ENCODE measurements at places on chromosomes 11 and 22.

- DNase-seq, result peak; percentile 60
Measured at GRCh38 chr11:122723576-122723975, 68.1 kb downstream of the UBASH3B start.

GRCh38 chr11:36033082-36033751 is 89.4 kb downstream of the LDLRAD3 start:
- no peak for DNase-seq

- DNase-seq, result no peak
Measured at GRCh38 chr11:115111066-115111465, 393.1 kb downstream of the CADM1 start.

- DNase-seq, result no peak
Measured at GRCh38 chr11:109914038-109914437, 179.2 kb upstream of the ZC3H12C start.

GRCh38 chr11:64331569-64332371 is 8.2 kb upstream of the CCDC88B start:
- peak; percentile 95 for DNase-seq

DNA sequence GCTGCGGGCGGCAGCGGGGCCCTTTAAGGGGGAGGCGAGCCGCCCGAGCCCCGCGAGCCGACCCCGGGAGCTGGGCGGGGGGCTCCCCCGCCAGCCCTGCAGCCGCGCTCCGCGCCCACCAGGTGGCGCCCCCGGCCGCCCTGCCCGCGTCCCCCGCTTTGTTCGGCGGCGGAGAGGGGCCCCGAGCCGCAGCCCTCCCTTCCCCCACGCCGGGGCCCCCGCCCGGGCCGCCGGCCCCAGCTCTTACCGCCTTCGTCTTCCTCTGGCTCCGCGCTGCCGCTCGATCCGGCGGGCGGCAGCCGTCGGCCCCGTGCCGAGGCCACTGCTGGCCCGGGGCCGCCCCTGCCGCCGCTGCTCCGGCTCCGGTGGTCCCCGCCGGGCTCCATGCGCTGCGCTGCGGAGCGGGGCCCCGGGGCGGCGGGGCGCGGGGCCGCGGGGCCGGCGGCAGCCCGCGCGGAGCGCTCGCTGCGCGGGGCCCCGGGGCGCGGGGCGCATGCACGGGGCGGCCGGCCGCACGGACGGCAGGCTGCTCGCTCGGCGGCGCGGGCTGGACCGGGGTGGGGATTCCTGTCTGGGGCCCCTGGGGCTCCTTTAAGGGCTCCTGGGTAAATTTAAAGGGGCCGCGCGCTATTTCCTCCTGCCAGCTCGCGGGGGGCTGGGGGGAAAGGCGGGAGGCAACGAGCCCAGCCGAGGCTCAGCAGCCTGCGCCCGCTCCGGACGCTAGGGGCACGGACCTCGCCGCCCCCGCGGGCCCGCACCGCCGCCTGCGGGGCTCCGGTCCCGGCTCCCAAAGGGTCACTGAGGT is at the start of gene ZFTA:
TSS of gene ZFTA (minus strand) at position 539 of the 805 bp plus-strand sequence. CDS start at position 386, 153 bp downstream.
- peak; percentile 83 for DNase-seq

DNA sequence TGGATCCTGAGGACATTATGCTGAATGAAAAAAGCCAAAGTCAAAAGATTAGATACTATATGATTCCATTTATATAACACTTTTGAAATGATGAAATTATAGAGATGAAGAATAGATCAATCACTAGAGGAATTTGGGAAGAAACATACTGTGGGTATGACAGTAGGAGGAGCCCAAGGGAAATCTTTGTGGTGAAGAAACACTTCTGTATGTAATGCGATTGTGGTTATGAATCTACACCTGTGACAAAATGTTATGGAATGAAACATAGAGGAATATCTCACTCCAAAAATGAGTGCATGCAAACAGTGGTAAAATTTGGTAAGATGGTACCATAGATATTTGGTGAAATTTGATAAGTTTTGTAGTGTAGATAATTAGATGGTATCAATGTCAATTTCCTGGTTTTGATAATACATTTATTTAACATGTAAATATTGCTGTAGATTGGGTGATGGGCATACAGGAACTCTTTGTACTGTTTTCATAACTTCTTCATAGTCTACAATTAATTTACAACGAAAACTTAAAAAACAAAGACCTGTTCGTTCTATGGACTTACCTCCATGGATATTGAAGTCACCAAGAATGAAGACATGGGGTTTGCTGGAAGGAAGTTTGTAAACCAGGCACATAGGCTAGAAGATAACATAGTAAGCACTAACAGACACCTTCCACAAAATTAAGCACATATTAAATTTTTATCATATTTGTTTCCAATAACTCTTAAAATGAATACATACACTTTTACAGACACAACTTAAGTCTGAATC is 11.5 kb downstream of the MRGPRX1 start:
- no peak for DNase-seq

DNA sequence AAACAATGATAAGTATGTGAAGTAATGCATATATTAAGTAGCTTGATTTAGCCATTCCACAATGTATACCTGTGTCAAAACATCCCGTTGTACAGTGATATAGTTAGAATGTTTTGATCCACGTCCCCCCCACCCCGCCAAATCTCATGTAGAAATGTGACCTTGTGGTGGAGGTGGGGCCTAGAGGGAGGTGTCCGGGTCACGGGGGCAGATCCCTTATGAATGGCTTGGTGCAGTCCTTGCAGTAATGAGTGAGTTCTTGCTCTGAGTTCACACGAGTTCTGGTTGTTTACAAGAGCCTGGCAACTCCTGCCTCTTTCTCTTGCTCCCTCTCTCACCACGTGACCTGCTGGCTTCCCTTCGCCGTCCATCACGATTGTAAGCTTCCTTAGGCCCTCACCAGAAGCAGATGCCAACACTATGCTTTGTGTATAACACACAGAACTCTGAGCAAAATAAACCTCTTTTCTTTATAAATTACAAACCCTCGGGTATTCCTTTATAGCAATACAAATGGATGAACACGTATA is 41.6 kb downstream of the FANCF start:
- no peak for DNase-seq

DNA sequence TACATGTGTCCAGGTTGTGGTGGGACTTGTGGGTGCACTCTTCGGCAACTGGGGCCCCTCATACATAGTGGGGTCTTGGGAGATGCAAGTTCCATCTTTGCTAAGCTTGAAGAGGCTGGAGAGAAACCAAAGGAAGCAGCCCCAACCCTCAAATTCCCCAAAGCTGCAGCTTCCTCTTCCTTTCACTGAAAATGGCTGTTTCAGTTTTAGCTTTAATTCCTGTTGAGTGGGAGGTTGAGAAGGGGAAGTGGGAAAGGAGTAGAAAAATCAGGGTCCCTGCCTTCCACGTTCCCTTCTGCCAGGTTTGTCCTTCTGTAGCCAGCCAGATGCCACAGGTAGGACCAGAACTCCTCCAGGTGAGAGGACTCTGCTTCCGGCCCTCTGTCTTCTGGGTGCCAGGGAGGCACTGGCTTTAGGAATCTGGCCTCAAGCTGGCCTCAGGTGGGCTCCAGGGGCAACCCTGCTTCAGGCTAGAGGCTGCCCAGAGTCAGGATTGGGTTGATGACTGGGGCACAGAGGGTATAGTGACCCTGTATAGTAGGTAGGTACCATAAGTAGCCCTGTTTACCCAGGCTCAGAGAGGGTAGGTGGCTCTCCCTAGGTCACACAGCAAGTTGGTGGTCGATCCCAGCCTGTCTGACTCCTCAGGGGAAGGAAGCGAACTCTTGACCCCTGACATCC is 16.2 kb downstream of the P2RY6 start:
- peak; percentile 51 for DNase-seq

- DNase-seq, result no peak
Measured at GRCh38 chr11:34238966-34239365, 118.8 kb downstream of the ABTB2 start.

- DNase-seq, result no peak
Measured at GRCh38 chr22:45910928-45911467, 66.0 kb downstream of the WNT7B start.

DNA sequence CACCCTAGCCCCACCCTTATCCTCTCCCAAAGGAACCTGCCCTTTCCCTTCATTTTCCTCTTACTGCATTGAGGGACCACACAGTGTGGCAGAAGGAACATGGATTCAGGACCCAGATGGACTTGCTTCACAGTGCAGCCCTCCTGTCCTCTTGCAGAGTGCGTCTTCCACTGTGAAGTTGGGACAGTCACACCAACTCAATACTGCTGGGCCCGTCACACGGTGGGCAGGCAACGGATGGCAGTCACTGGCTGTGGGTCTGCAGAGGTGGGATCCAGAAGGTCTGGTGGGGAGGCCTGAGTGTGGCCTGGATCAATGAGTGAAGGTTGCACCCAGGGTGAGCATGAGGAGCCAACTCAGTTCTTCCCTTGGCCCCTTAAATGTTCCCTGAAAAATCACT is 129.9 kb upstream of the B3GAT1 start:
- no peak for DNase-seq

GRCh38 chr11:43756575-43756974 is 76.0 kb downstream of the HSD17B12 start:
- no peak for DNase-seq

GRCh38 chr22:37043828-37044538 is 7.6 kb upstream of the KCTD17 start:
- DNase-seq, result peak; percentile 90

DNA sequence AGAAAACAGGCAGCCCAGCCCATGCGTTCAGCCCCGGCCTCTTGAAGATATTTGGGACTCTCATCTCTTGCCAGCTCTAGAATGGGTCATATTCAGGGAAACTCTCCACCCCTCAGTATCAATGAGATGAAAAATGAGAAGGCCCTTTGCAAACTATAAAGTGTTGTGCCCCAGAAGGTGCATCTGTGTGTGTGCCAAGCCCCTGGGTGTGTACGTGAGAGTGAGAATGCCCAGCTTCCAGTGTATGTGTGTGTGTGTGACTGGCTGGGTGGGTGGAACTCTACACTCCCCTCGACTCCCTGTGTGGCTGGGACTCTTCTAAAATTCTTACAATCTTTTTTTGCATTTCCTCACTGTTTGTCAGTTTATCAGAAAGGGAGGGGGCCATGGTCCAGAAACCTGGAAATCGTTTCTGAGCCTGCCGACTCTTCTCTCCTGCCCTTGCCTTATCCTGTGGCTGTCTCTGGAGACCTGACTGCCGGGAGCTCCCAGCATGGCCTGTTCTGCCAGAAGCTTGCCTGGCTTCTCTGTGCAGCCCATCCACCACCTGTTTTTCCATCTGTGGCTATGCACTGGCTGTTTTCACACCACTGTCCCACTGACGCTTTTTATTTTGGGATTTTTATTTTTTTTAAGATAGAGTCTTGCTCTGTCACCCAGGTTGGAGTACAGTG is 1.2 kb downstream of the P2RY6 start:
- DNase-seq, result no peak

DNA sequence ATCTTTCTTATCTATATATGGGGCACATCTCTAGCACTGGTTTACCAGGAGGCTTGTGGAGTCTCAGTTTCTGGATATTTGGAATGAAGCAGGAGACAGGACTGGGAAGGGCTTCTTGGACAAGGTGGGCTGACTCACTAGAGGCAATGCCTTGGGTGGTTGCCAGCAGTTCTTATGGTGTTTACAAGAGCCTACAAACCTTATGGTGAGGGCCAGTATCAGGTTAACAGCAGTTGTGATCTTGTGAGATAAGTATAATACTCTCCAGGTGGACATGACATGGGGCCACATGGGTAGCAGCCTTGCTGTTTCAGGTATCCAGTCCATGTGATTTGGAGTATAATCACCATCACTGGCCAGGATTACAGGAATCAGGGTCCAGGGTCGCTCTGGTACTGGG is 10.2 kb downstream of the FUT4 start:
- DNase-seq, result no peak

GRCh38 chr11:117794135-117794534 is 2.9 kb downstream of the DSCAML1 start:
- DNase-seq, result no peak

DNA sequence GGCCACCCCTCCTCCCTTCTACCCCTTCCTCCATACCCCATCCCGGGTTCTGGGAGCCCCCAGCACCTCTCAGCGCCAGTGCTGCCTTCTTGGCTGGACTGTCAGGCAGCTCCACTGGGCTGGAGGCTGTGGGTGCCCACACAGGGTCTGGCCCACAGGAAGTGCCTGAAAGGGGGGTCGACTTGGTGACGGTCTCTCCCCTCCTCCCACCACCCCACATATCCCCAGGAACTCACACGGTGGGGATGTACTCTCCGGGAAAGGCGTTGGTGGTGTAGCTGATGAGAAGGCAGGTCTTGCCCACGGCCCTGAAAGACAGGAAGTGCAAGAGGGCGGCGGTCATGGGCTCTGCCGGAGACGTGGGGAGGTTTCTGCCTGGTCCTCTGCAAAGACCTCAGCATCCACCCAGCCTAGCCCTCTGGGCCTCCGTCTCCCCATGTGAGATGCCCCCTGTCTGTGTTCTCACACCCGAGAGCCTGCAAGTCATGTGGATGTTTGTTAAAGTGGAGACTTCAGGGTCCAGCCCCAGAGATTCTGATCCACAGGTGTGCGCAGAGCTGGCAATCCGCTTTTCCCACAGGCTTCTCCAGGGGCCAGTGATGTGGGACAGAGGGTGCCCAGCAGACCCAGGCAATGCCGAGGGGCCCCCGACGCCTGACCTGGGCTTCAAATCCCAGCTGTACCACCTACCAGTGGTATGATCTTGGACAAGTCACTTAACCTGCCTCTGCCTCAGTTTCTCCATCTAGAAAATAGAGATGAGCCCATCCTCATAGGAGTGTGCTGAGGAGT is 2.5 kb downstream of the RAC2 start:
- peak; percentile 83 for DNase-seq

DNA sequence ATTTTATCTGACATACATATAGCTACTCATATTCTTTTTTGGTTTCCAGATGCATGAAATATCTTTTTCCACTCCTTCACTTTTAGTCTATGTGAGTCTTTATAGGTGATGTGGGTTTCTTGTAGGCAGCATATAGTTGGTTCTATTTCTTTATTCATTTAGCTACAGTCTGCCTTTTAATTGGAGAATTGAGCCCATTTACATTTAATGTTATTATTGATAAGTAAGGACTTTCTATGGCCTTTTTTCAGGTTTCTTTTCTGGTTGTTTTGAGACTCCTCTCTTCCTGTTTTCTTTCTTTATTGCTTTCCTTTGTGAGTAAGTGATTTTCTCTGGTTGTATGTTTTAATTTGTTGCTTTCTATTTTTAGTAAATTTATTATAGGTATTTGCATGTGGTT is 27.2 kb downstream of the CNTF start:
- no peak for DNase-seq

GRCh38 chr11:76658231-76658630 is 12.3 kb downstream of the LRRC32 start:
- no peak for DNase-seq

DNA sequence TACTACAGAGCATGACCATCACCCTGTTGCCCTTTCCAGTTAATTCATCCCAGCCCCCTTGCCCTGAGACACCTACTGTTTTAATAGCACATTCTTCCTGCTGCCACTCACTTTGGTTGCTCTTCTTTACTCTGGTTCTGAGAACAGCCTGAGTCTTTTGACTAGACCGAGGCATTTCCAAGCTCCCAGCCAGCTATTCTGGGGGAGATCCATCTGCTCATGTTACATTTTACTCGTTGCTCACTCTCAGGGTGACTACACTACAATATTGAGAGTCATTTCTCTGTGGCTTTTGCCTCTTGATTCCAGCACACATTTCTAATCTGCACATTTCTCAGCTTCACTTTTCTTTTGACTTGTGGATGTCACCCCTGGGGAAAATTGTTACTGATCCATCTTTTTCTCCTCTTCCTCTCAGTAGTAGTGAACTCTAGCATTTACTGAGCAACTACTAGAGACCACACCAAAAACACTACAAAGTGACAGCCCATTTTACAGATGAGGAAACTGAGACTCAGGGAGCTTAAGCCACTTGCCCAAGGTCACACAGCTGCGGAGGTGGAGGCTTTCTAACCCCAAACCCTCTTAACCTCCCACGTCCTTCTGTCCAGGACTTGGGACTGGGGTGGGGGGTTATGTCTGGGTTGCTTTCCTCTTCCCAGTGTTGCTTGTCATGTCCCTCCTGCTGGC is 117.8 kb downstream of the C11orf91 start:
- no peak for DNase-seq

All from hematopoietic multipotent progenitor cell treated with erythropoietin and hydrocortisone succinate and interleukin-3 and kit ligand, for 4 days (in vitro differentiated cells).